Stimulated activated CD8-positive, alpha-beta memory T cell treated with anti-CD3 and anti-CD28 coated beads, Interleukin-4, amount 100 ng/mL, for 24 hours (primary cell): ENCODE measurements at places on chromosomes 11 and 22.

DNA sequence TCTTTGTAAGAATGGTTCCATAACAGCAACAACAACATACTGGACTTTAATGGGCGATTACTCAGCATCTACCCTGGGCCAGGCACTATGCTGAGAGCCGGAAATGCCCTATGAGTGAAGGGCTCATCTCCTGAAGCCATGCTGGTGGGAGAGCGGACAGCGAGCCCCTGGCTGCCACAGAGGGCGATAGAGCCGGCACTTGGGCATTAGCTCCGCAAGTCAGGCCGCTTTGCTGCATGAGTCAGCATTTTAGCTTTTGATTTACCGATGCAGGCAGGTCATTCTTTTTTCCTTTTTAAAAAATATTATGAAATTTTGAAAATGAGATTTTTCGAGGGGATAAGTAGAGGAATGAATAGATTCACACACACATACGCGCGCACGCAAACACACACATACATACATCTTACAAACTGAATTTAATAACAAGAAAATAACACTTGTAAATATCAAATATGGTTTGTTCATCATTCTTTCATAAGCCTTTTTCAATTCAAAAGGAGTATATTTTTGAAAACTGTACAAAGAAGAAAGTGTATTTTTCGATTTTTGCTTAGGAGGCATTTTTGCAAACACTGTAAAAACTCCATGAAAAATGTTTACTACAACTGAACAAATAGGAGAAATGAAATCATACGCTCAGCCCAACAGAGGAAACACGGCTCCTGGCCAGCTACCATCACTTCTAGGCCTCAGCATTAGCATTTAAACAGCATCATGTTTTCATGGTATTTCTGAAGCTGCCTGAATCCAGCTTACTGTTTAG, 667.3 kb downstream of the OPCML start:
- no peak for DNase-seq

DNA sequence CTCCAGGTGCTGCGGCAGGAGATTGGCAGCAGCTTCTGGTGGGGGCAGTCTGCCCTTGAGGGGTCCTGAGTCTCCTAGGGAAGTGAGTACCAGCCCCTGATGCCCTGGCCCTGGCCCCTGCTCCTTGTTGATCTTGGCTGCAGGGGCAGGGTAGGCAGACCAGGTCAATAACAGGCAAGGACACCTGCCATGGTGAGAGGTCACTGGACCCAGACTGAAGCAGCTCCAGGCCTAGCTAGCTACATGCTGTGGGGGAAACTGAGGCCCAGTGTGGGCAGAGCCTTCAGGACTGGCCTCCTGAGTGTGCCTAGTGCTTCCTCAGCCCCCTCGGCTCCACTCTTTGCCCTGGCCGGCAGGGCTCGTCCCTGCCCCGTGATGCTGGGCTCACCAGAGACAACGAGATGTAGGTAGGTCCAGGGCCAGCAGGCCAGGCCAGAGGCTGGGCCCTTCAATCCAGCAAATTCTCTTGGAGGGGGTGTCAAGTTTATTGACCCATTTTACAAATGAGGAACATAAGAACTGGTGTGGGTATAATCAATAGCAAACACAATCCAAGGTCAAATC, 20.4 kb downstream of the RTN4R start:
- DNase-seq = no peak

GRCh38 chr22:36332623-36333332, 55.0 kb downstream of the MYH9 start:
- DNase-seq = no peak

- no peak for DNase-seq
Measured at GRCh38 chr11:91730057-91730456, 494.6 kb upstream of the FAT3 start.

DNA sequence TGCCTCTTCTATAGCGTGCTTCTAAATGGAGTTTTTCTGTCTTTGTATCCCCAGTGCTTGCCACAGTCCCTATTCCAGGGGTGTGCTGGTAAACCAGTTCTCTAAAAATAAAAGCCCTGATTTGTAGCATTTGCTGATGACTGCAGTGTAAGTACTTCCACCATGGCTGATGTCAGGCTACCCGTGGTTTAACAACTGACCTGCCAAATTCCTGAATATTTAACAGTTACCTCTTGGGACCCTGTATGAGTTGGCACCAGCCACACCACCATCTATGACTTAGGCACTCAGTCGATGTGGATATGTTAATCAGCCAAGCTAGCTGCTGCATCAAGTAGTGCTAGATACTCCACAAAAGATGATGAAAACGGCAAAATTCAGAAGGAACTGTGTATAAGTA, 94.0 kb upstream of the MTNR1B start:
- DNase-seq = no peak

DNA sequence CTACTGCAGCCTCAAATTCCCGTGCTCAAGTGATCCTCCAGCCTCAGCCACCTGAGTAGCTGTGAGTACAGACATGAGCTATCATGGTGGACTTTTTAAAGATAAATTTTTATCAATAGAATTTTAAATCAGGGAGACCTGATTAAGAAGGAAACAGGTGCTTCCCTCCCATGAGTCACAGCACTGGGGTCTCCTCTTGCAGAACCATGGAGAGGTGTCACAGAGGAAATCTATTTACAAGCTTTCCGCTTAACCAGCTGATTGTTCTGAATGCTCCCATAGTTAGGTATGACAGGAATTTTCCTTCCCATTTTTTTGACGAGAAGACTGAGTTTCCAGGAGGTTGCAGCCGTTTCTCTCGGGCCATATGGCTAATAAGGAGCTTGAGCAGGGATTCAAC, 516.1 kb downstream of the MIAT start:
- DNase-seq = no peak

- no peak for DNase-seq
Measured at GRCh38 chr11:57251037-57251436, 14.0 kb upstream of the APLNR start.

GRCh38 chr11:64656862-64657261, 65.8 kb downstream of the SLC22A12 start:
- DNase-seq = no peak

DNA sequence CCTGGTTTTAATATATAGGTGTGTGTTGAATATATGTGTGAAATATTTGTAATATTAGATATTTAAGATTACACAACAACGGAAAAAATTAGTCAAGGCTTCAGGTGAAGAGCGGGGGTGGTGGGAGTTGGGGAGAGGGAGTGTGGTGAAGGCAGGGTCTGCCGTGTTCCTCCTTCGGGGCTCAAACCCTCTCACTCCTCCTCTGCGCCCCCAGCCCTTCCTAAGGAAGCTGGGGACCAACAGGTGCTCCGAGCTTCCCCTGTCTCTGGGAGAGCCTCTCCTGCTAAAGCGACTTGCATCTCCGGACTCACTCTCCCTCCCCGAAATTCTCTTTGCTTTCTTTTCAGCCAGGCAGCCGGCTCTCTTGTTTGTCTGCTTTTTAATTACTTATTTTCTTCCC, 960 bp upstream of the CADM1 start:
- DNase-seq = no peak

DNA sequence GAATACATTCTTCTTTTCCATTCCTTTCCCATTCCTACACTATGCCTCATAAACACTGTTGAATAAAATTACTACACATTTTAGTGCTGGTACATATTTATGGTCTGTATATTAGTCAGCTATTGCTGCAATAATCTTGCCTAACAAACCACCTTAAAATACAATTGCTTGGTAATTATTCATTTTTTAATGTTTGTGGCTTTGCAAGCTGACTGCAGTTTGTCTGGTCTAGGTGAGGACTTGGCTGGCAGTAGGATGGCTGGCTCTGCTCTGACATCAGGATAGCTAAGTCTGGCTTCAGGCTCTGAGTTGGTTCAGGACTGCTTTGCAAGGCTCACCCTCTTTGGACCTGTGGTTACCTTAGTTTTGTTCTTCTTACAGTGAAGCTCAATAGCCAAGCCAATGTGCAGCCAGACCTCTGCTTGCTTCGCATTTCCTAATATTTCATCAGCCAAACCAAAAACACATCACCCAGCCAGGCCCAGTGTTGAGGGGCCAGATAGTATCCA, 913.4 kb upstream of the RAG2 start:
- DNase-seq = no peak

DNA sequence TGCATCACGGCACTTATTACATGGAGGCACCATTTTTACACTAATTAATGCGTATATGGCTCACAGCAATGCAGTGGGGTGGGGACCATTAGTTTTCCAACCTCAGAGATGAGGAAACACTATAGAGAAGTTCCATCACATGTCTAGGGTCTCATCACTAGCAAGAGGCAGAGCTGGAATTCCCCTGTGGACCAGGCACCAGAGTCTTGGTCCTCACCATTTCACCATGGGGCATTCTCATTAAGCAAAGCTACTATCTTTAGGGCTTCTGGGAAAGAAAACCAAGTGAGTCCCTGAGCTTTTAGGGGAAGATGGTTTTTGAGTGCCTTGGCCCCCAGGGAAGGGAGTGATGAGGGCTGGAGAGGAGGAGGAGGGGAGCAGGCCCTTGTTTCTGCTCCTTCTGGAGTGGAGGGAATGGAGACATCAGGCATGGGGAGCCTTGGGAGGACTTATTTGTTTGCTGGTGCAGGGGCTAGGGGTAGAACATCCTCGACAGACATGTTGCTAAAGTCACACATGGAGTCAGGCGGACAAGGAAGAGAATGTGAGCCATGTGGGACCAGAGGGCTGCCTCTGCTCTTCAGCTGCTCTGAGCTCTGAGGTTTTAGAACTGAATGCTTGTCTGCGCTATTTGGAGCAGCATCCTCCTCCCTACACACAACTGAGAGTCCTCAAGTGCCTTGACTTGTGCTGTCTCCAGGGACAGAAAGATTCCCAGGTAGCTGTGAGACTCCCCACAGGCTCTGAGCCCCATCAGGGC, 40.3 kb upstream of the ZBED5 start:
- no peak for DNase-seq

DNA sequence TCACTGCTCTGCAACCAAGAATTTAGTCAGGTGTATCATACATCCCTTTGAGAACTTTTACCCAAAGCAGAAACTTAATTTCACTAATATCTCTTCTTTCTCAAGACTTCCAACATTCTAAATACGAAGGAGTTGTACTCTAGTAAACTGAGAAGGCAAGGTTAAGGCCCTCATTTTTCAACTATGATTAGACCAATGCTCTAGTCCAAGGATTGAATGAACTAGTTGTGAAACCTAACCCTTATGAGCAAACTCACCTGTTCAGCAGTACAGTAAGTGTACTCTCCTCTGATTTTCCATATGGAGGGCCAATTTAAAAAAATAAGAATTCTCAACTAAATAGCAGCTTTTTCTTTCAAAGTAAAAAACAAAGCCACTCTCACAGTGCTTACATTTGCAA, 180.0 kb upstream of the C11orf58 start:
- DNase-seq = no peak

DNA sequence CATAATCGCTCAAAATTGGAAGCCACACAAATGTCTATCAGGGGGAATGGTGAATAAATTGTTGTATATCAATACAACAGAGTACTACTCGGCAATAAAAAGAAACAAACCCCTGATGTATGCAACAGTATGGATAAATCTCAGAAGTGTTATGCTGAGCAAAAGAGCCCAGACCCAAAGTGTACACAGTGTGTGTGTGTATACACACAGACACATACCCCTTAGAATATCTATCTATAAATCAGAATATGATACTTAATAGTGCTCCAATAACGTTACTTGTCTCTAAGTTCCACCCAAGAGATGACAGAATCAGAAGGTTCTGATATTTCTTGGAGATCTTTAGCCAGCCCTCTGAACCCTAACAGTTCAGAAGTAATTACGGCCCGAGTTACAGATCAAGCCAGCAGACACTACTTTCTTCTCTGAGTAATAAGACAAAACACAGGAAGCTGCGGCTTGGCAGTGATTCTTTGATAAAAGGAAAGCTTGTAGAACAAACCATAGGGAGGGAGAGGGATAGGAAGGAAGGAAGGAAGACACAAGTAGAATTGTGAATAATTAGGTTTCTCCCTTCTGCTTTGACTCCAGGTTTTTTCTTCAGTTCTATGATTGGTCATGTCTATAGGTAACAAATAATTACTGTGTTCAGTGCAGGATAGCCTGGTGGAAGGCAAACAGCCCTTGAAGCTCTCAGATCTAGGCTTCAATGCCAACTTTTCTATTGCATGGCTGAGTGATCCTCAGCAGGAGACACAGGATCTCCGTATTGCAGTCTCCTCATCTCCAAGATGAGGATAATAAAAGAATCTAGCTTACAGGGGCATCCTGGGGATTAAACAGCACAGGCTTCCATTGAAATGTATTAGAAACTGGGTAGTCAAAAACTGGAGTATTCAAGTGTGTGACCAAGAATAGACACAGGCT, 75.6 kb upstream of the TEAD1 start:
- no peak for DNase-seq

DNA sequence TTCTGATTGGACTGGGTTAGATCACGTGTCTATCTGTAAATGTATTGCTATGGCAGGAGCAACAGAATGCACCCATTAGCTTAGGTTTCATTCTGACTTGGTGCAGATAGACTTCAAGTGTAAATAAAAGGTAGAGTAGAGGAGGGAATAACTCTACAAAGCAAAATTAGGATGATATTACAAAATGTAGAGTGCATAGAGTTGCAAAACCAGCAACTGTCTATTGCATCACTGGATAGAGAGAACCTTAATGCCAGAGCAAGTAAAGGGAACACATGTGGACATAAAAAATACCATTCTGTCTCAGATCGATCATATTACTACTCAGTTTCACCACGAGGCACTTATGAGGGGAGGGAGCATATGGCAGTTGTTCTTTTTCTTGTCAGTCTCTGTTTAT, 22.0 kb upstream of the CAT start:
- no peak for DNase-seq

DNA sequence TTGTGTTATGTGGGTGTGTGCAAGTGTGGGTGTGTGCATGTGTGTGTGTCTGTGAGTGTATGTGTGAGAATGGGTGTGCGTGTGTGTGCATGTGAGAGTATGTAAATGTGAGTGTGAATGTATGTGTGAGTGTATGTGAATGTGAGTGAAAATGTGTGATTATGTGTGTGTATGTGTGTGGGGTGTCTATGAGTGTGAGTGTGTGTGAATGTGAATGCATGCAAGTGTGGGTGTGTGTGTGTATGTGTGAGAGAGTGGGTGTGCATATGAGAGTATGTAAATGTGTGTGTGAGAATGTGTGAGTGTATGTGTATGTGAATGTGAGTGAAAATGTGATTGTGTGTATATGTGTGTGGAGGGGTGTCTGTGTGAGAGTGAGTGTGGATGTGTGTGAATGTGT, 1292.7 kb downstream of the TBC1D22A start:
- no peak for DNase-seq

DNA sequence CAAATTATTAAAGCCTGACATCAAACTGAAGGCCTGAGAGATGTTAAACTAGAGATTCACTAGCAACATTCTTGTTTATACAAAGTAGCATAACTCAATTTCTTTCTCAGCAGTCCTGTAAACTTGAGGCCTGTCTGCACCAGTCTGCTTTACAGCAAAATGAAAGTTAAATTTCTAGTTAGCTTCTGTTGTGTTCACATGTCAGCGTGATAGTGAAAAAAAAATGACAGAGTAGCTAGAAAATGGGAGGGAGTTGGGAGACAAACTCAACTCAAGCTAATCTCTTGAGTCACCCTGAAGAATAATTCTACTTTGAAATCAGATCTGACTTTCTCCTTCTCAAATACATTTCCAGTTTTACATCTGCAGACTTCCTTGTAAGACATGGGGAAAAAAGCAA, 6.5 kb downstream of the RBFOX2 start:
- DNase-seq = no peak

GRCh38 chr22:50341977-50342650, 1.0 kb upstream of the PPP6R2 start:
- peak; percentile 81 for DNase-seq

- DNase-seq = no peak
Measured at GRCh38 chr11:42779555-42779954, 532.2 kb upstream of the API5 start.

GRCh38 chr11:122649116-122649515, 6.4 kb upstream of the UBASH3B start:
- no peak for DNase-seq

- no peak for DNase-seq
Measured at GRCh38 chr11:69217276-69218105, 61.8 kb downstream of the SMIM38 start.
